Stimulated activated CD8-positive, alpha-beta memory T cell treated with anti-CD3 and anti-CD28 coated beads, Interleukin-7, amount 100 ng/mL, for 48 hours (primary cell): ENCODE measurements at places on chromosomes 12 and 14.

DNA sequence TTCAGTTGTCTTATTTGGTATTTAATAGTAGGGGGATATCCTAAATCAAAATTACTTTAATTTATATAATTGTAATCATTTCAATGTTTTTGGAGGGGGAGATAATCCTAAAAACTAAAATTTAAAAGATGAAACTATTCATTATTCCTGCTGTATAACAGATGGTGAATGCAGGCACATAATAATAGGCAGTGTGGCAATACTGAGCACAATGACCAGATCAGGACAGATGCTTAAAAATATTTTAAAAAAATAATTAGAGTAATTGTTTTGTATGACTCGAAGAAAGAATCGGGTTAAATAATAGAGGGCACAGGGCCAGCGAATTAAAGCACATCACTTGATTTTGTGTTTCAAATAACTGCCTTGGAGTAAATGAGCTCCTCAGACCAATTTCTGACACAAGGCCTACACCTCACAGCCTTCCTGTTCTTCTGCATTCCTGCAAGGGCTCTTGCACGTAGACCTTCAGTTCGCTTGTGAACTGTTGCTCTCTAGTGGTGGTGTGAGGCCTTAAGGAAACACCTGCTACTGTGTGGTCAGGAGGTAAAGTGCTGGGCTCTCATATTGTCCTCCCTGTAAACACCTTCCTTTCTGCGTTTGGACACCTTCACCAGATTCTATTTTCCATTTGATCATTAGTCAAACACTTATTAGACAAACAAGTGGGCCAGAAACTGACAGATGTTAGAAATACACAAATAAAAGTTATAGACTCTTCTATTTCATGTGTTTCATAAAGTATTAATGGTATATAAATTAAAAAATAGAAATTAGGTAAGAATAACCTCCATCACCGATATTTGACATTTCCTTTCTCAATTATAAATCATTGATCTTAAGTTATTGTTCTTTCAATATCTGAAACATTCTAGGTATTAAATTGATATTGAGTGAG, 29.3 kb upstream of the KLRF1 start:
- DNase-seq, result peak; percentile 18

DNA sequence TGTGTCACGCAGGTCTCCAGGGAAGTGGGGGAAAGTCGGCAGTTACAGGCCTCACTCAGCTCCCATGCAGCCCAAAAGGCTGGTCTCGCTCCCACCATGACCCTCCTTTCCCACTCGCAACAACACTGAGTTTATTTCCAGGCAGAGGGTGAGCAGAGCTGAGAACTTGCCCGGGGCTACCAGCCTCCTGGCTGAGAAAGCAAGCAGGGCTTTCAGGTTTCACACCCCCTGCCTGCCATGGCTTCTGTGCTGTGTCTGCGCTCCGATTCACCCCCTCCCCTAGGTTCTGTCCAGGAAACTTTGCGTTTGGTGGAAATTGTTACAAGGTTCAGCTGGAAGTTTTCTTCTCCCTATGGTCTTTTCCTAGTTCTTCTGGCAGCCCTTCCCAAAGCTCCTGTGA, 17.1 kb downstream of the OR10G2 start:
- no peak for DNase-seq

GRCh38 chr14:23694085-23694948, 58.2 kb downstream of the DHRS2 start:
- peak; percentile 2 for DNase-seq

DNA sequence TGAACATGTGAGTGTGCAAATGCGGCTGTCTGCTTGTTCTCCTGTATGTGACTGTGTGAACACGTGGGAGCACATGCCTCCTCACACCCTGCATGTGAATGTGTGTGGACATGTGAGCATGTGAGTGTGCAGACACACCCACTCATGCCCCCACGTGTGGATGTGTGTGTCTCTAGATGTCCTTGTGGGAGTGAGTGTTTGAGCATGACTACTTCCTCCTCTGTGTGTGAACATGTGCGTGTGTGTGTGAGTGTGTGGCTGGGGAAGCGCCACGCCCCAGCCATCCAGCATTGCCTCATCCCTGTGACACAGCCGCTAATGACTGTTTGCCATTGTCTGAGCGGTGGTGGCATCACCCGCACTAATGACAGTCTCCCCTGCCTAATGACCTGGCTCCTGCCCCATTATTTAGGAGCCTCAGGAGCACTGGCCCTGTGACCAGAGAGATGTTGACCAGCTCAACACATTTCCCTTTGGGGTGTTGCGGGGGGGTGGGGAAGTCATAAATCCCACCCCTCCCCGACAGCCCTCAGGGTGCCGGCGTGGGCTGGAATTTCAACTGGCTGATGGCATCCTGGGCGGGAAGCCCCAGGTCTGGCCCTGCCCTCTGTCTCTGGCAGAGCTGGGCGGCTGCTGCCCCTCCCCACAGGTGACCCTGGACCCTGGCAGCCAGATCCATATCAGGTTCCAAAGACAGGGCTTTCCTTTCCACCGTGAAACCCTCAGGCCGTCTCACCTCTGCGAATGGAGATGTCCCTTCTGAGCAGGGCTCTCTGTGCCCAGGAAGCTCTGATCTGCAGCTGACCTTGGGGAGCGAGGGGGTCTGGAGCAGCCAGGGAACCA, 11.5 kb upstream of the KRT80 start:
- no peak for DNase-seq

- no peak for DNase-seq
These were observed 156.3 kb downstream of the PELI2 start for GRCh38 chr14:56274556-56274955.

DNA sequence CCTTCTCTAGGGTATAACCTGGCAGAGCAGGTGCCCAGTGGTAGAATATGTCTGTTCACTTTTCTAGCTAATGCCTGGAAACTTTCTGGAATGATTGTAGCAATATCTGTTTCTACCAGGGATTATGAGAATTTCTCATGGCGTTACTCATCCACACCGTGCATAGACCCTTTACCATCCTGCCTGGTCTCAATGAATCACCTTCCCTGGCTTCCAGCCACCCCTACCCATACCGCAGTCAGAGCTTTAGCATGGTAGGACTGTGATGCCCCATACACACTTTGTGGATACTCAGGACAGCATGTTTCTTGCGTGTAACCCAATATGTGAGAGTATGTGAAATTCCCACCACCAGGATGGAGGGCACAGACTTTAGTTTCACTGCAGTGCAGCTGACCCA, 45.4 kb downstream of the TUNAR start:
- DNase-seq, result no peak

- no peak for DNase-seq
These were observed 7.0 kb upstream of the KRT71 start for GRCh38 chr12:52559979-52560378.

- no peak for DNase-seq
These were observed 1226.5 kb downstream of the GALC start for GRCh38 chr14:86766469-86766868.

GRCh38 chr12:90245391-90245790, 536.8 kb upstream of the ATP2B1 start:
- no peak for DNase-seq

DNA sequence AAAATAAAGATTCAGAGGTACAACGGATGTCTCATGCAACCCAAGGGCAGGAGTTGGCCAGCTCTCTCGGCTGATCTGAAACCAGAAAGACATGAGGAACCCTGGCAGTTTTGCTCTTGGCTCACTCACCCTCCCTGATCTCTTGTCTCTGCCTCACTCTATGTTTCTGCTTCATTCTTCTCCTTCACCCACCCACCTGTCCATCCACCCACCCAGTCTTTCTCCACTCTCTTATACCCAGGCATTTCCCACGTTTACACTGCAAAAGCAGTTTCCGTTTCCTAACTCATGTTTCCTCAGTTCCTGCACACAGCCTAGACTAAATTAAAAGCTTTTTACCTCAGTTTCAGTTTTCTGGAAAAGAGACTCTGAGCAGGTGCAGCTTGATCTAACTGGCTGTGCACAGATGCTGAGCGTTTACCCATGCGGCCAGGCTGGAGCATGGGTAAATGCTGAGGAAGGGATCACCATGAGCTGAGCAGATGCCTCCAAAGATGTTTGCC, 157.6 kb downstream of the PRKCH start:
- no peak for DNase-seq

DNA sequence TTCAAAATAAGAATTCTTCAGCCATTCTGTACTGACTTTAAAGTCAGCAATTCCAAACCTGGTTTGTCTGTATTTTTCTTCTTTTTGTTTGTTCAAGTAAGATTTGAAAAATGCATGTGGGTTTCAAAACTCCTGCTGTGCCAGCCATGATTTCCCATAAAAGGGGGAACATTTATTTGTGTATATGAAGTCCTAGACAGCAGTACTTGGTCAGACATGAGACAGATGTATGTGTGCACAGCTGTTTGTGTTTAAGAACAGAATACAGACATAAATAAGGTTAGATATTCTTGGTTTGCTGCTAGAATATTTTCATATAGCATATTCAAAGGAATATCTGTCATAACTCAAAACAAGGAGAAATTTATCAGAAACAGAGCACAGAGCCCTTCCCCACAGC, 236.0 kb downstream of the ADAMTS20 start:
- DNase-seq, result no peak

DNA sequence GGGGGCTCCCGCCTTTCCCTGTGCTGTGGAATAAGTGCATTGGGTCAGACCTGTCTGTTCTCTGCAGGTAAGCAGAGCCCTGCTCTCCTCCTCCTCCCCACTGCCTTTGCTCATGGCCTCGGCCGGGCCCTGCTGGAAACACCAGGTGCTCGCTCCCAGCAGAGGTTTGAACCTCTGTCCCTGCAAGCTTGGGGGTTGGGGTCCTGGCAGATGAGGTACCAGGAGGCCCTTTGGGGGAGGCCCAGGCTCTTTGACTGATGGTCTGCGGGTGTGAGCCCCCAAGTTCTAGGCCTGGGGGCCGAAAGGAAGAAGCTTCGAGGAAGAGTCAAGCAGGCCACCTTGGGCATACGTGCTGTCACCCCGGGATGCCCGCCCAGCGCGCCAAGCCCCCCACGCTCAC, 22.1 kb upstream of the CEP170B start:
- no peak for DNase-seq

- DNase-seq, result no peak
These were observed 18.7 kb downstream of the IQSEC3 start for GRCh38 chr12:85191-85666.

- DNase-seq, result no peak
These were observed 23.6 kb upstream of the MLXIP start for GRCh38 chr12:122054842-122055520.

DNA sequence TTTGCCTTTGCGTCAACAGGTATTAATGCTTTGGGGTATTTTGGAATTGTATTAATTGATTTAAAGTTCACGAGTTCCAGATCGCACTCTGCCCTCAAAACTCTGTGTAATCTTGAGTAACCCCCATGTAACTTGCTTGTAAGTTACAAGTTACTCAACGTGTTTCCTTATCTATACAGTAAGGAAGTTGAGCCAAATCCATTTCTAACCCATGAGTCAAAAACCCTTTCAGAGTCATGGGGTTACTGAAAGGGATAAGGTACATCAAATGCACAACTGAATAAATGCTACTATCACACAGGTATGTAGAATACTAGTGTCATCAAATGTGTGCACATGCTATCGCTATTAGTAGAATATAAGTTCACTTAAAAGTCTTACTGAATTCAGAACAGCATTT, 28.6 kb upstream of the ADAMTS20 start:
- DNase-seq, result no peak

DNA sequence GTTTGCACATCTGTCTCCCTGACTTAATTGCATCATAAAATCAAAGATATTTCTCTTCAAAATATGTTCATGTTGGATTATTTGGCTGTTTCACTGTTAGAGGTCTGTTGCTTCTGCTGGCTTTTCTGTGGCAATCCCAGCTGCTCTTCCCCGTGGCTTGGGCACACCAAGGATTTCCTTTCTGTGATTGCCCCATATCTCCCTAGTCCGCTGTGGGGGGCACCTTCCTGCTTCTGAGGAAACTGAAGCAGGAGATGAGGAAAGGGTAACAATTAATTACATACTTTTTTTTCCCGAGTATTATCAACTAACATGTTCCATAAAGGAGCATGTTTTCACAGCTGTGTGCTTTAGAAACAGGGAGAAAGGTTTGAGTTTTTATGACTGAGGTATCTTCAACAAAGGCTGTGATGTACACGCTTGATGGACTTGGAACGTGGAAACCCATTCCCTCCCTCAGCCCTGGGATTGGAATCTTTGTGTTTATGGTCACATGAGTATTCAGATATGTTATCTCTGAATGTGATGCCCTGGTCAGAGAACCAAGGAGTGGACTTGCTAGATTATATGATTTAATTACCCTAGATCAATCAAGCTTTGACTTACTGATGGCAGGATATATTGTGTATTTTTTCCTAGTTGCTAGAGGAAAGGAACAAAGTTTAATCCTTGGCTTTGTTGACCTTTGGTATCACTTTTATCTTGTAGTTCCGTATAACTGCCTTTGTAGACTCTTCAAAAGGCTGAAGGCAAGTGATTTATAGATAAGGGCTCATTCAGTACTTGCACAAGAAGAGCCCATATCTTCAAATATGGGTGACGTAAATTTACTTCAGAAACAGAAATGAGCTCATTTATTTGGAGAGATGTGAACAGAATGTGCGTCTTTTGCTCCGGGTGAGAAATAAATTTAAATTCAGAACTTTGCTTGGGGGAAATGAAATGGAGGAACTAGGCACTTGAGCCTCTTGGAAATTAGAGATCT, 46.7 kb downstream of the BORCS5 start:
- DNase-seq, result no peak

DNA sequence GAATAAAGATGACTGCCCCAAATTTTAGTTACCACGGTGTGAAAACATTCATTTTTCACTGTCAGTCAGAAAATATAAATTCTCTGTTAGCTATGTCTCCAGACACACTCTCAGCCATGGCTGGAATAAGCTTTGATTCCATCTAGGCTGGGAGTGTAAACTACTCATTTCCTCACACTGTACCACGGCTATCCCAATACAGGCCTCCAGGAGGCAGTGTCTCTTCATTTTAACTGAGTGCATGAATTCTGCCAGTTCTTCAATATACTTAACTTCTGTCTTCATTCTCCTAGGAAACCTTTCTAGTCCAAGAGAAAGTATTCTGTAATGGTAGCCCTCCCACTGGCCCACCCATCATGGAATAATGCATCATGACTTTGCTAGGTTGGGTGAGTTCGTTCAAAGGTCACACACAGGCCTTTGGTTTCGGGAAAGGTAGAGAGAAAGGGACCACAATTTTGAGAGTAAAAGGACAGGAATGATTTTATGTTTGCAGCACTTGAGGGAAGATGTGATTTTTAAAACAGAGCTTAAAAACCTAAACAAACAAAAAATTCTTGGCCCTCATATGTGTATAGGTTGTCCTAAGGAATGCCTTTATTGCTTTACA, 381.1 kb downstream of the SEC23A start:
- DNase-seq, result no peak

DNA sequence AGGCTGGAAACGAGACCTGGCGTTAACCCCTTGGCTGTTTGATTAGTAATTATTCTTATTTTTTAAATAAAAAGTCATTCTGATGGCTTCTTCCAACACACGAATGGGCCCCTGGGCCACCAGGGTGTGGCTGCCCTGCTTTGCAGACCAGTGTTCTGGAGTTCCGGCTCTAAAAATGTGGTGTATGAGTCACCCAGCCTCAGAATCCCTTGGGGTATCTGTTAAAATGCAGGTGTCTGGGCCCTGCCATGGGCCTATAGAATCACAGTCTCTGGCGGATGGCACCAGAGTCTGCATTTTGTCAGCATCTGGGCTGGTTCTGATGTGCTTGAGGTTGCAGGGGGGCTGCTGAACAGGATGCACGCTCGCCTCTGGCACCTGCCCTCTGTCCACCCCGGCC, 2.5 kb upstream of the PSMC1 start:
- DNase-seq, result no peak
